ENCODE measurements at places on chromosomes 12 and 14.

DNA sequence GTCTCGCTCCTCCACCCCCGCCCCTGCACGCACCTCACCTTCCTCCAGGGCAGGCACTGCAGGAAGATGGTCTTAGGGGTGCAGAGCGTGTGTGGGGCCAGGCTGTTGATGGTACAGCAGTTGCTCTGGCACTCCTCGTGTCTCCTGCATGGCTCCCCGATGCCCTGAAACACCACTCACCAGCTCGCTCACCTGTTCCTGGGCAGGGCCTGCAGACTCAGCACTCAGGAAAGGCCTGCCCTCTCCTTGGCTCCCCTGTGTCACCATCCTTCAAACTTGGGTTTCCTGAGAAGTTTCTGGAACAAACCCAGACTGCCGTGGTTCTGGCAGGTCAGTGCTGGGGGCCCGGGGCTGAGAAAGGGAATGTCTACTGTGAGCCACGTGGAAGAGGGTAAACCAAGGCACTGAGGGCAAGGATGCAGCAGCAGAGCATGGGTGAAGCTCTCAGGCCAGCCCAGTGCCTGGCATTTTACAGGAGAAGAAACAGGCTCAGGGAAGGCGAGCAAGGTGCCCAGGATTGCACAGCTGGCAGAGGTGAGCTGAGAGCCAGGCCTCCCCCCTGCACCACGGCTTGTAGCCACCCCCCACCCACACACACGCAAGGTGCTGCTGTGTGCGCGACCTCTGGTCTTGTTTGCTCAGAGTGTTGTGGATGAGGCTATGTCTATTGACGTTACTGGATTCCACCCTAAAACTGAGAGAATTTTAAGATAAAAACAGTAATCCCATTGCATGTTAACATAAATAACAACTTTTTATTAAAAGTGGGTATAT, 5.5 kb downstream of the LRCOL1 start:
- no peak for DNase-seq

GRCh38 chr14:55133416-55133815, 4.4 kb downstream of the LGALS3 start:
- DNase-seq, result no peak

GRCh38 chr14:99232714-99233214, 39.2 kb downstream of the BCL11B start:
- DNase-seq, result no peak

DNA sequence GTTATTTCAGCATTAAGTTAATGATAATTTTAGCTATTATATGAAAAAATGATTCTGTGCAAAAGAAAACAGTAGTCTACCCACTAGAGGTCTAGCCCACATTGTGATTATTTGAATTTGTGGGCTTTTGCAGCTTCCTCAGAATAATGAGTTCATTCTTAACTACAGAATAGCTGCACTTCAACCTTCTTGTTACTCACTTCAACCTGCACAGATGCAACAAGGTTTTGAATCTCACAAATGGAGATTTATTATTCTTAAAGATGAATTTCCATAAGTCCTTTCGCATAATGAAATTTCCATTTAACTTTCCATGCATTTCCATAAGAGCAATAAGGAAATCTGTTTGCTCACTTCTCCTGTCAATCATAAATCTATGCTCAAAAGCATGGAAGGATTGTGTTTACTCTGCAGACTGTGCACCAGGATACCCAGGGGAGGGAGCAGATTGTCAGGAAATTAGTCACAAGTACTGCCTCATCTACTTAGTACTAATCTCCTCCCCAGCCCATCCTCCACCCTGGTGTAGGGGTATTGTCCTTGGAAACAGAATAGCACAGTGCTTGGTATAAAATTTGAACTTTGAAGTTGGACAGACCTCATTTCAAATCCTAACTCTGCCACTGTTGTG, 24.1 kb downstream of the PTGER2 start:
- no peak for DNase-seq

GRCh38 chr12:104695453-104696148, 238.9 kb downstream of the CHST11 start:
- peak; percentile 94 for DNase-seq

DNA sequence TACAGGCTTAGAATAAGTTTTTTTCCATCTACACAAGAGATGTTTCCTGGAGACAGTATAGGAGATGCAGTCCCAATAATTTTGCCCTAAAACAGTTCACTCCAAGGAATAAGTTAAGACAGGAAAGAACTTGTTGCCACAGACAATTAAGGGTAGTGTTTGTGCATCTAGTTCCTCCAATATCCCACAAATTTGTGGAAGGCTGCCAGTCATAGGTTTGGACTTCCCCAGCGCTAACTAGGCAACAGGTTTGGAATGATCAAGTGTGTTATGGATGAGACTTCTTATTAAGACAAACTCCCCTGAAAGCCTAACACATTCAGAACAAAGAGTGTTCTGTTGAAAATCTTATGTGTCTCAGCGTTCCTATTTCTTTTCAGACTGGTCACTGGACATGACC, 611.0 kb downstream of the CCER1 start:
- no peak for DNase-seq

All from NCI-H2107 (cell line).